ENCODE measurements at places on chromosomes 6 and 20.

GRCh38 chr6:10331334-10331968 is 83.4 kb downstream of the TFAP2A start:
- DNase-seq = no peak

- no peak for DNase-seq
These were observed 30.7 kb upstream of the ZBP1 start for GRCh38 chr20:57650756-57651483.

DNA sequence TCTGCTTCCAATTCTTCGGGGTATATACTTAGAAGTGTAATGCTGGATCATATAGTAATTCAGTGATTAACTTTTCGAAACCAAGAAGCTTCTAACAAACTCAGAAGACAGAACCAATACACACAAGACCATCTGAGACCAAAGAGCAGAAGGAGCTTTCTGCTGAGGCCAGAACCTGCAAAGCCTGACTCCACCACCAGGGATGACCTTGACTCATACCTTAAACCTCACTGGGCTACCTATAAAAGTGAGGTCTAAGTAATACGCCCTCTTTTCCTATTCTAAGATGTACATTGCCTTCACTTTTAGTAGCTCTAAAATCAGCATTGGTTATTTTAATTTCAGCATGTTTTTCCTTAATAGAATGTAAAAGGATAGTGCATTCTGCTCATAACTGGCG is 84.8 kb downstream of the FOXF2 start:
- DNase-seq = no peak

DNA sequence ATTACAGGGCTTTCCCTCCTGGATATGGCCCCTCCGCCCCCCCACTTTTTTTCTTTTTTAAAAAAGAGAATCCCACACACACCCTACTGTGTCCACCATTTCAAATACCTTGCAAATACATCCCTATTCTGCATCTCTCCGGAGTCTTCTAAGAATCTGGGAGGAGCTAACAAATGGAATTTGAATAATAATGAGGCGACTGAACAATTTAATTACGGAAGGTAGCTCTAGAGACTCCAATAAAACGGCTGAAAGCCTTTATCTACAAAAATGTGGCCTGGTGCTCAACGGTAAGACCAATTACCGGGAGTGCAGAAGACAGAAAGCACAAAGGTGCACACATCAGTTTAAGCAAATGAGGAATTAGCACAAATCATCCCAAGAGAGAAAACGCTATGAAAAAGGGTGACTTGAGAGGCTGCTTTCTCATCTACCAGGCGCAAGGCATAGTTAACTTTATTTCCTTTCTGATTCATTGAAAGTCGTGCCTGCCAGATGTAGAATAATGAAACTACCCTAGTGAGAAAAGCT is 1.8 kb downstream of the RRAGD start:
- DNase-seq = peak; percentile 49

Data from brain (organoid and tissue), 16 donors.